Activated naive CD4-positive, alpha-beta T cell treated with Interleukin-2 at 50 U/mL for 16 hours (primary cell): ENCODE measurements at places on chromosomes 7 and 10.

- DNase-seq, result peak; percentile 45
These were observed 26.3 kb upstream of the PPIF start for GRCh38 chr10:79320820-79321493.

GRCh38 chr7:30479202-30480120, 877 bp upstream of the NOD1 start:
- DNase-seq, result peak; percentile 12

DNA sequence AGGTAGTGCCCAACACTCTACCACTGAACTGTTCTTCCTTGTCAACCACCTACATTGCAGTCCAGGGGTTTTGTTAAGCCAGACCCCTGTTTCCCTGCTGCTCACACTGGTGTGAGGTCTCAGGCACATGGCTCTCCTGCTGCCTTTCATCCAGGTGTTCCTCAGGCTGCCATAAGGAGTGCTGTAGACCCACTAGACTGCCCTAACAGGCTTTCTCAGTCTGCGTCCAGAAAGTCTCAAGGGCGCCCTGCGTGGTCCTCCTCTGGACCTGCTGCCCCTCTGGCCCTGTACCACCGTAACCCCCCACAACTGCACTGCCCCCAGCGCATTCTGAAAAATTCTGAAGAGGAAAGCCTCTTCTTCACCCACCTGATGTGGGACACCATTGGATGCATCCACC, 225.7 kb upstream of the ANKRD30A start:
- DNase-seq, result no peak

DNA sequence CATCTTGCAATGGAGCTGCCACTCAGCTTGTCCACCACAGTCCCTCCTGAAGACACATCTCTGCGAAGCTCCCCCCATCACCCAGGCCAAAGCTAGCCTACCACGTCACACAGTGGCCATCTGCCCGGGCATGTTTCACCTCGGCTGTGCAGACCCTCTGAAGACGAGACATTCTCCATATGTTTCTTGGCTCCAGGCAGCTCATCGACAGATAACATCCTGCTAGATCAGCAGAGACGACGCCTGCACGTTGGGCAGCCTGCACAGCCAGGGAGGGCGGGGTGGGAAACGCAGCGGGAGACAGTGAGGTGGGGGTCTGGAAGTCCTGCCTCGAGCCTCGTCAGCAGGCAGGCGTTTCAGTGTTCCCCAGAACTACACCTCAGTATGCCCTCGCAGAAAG, 53.0 kb downstream of the PTPRN2 start:
- DNase-seq, result no peak

DNA sequence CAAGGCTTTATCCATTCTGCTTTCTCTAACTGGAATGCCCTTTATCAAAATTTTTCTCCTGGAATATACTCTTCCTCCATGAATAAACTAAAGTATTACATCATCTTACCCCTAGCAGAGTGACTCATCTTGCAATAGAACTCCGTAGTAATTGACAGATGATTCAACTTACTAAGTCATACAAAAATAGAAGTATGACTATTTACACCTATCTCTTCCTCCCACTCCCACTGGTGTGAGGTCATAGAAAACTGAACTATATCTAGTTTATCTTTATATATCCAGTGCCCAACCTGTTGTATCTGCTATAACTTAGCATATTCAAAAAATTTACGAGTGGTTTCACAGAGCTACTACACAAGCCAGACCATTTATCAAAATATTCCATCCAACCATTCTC, 26.1 kb downstream of the ABCB1 start:
- no peak for DNase-seq

DNA sequence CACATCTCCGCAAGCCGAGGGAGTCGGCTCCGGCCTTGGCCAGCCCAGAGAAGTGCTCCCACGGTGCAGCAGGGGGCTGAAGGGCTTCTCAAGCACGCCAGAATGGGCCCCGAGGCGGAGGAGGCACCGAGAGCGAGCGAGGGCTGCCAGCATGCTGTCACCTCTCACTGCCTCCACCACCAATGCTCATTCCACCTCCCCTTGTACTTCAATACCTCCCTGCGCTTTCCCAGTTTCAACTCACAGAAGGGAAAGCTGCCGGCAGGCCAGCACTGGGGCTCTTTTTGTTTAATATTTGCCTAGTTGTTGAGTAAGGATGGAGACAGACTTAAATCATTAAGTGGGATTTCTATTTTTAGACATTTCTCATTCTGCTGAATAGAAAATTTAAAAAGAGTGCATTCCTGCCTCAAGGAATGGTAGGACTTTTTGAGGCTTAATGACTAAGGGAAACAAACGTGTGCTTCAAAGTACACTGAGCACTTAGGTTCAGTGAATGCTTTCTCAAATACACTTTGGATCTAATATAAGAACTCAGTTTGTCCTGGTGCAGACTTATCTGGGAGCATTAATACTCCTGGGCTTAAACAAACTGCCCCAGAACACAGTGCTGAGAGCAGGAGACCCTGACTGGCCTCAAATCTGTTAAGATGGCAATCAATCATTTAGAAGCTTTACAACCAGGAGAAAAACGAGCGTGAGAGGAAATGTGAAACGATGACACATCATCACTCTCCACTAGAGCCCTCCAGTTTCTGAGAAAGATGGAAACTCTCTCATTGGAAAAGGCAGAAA, 131.2 kb downstream of the RALA start:
- DNase-seq, result no peak

GRCh38 chr7:94913391-94913790, 6.0 kb downstream of the PPP1R9A start:
- no peak for DNase-seq

- no peak for DNase-seq
These were observed 345.1 kb downstream of the ARL4A start for GRCh38 chr7:13032576-13032975.

GRCh38 chr7:112668561-112668960, 121.6 kb downstream of the TMEM168 start:
- no peak for DNase-seq

DNA sequence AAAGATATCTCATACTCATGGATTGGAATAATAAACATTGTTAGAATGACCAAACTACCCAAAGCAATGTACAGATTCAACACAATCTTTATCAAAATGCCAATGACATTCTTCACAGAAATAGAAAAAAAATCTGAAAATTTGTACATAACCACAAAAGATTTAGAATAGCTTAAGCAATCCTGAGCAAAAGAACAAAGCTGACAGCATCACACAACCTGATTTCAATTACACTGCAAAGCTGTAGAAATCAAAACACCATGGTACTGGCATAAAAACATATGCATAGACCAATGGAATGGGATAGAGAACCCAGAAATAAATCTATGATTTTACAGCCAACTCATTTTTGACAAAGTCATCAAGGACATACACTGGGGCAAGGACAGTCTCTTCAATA, 130.0 kb upstream of the TMEM72 start:
- no peak for DNase-seq

- no peak for DNase-seq
These were observed 337.6 kb downstream of the FRMD4A start for GRCh38 chr10:13993169-13993568.

GRCh38 chr10:104036518-104037260, 49.0 kb downstream of the COL17A1 start:
- no peak for DNase-seq

DNA sequence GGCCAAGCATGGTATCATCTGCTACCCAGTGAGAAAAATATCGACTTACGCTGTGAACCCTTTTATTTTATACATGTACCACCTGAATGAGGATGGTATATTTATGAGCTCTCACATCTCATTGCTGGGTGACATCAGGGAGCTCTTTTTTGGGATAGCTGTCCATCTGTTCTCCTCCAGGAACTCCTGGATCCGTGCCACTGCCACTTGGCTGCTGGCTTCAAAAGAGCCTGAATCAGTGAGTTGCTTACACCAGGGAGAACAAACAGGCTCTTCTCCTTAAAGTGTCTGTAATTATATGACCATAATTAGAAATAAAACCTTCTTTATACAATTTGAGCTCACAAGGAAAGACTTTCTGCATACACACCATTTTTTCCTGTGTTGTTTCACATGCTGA, 106.2 kb downstream of the KAT6B start:
- DNase-seq, result no peak

DNA sequence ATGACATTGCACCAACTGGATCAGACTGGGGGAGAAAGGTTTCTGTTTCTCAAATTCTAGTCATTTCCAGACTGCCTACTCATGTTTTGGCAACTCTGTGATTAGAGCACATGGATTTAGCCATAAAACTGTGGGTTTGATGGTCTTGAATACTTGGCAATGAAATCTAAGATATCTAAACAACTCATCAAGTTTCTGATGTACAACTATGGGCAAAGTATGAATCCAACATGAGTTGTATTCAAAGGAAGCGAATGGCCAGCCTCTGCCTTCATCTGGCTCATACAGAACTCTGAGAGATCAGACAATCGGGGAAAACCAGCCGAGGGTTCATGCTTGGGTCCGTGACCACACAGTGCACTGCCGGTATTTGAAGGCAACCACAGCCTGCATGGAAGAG, 144.3 kb downstream of the ADAM12 start:
- DNase-seq, result no peak

- no peak for DNase-seq
These were observed 95.7 kb upstream of the PALS2 start for GRCh38 chr7:24477398-24478136.

- no peak for DNase-seq
These were observed 58.5 kb downstream of the ELMO1 start for GRCh38 chr7:37390114-37390513.

- no peak for DNase-seq
These were observed 86.9 kb upstream of the ZNF438 start for GRCh38 chr10:31118556-31118955.

GRCh38 chr7:95209276-95209675, 115.1 kb downstream of the PON1 start:
- DNase-seq, result no peak

DNA sequence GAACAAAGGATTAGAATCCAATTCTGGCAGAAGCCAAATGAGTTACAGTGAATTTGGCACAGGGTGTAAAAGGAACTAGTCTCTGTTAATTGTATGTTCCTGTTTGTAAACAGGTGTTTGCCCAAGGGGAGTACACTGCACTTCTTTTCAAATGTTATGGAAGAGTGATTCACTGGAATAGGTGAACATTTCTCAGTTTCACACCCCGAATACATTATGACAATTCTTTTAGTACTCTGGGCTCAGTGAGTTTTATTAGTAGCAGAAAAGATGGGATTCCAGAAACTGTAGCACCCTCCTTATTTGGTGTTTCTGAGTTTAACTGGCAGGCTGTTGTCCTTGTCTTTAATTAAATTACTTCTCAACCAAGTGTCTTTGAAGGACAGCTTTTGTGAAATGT, 329.2 kb downstream of the BBS9 start:
- DNase-seq, result no peak

GRCh38 chr10:79376078-79376628, 28.9 kb downstream of the PPIF start:
- no peak for DNase-seq

- no peak for DNase-seq
These were observed 48.7 kb downstream of the IKZF1 start for GRCh38 chr7:50353201-50353600.

GRCh38 chr7:17709127-17709526, 231.2 kb downstream of the SNX13 start:
- no peak for DNase-seq

- DNase-seq, result no peak
These were observed 63.0 kb downstream of the RGS10 start for GRCh38 chr10:119479532-119479931.

GRCh38 chr10:102675011-102675665, 30.9 kb downstream of the TRIM8 start:
- DNase-seq, result no peak

DNA sequence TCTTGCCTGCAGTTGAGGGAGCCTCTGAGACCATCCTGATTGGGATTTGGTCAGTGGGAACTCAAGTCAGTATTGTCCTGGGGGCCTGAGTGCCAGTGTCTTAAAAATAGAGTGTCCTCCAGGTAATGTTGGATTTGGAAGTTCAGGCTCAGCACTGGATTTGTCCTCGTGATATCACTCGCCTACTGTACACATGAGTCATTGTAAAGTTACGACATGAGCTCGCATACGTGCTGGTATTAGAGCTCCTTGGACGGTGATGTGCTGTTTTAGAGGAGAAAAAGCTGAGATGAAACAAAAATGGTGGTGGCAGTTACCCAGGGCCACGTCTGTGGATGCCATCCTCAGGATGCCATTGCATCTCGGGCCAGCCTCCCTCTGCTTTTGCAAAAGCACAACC, 78.2 kb downstream of the MGMT start:
- no peak for DNase-seq

GRCh38 chr7:91929463-91929862, 11.2 kb upstream of the AKAP9 start:
- no peak for DNase-seq

DNA sequence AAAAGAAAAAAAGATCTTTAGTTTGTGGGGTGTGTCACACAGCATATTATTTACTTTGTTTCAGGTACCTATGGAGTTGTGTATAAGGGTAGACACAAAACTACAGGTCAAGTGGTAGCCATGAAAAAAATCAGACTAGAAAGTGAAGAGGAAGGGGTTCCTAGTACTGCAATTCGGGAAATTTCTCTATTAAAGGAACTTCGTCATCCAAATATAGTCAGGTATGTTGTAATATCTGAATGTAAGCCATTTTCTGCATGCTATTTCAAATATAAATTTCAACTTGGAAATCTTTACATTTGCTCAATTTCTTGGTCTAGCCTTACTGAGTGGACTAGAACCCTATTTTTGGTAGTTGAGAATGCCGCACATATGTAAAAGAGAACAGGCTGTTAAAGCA, 6.4 kb downstream of the CDK1 start:
- DNase-seq, result no peak

DNA sequence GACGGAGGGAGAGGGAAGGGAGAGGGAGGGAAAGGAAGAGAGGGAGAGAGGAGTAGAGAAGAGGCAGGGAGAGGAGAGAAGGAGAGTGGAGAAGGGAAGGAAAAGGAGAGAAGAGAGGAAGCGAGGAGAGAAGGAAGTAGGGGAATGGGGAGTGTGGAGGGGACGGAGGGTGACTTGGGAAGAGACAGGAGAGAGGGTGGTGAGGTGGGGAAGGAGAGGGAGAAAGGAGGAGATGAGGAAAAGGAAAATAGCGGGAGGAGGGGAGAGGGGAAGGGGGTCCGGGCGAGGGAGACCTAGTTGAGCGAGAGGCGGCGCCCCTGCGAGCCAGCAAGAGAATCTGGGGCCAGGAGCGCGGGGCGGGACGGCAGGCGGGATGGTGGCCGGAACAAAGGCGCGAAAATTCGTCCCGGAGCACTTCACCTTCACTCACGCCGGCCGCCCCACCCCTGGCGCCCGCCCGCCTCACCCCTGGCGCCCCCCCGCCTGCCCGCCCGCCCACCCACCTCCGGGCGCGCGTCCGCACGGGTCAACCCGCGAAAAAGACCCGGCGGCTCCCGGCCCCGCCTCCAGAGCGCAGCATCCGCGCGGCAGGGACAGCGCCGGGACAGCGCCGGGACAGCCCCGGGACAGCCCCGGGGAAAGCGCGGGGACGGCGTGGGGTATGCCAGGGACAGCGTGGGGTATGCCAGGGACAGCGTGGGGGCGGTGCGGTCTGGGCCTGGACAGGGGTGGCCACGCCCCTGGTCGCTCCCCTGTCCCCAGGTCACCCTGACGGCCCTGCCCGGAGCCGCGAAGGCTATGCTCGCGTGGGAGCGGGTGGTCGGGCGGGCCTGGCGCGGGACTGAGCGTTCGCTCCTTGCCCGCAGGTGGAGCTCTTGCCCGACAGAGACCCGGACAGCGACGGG, 4.2 kb downstream of the VSTM2A start:
- no peak for DNase-seq

- DNase-seq, result no peak
These were observed 4.7 kb downstream of the ZDHHC6 start for GRCh38 chr10:112442063-112442462.

GRCh38 chr10:52316001-52316400, 1.9 kb downstream of the DKK1 start:
- no peak for DNase-seq
